Smooth muscle cell of trachea (primary cell): ENCODE measurements at places on chromosomes 6 and 20. TPM values are rescaled to one million over a fixed set of nuclear protein-coding genes. Genes with fewer than 3 reads are reported as not detected.

The BLTP3A gene
- total RNA-seq: 3.2 and 4.5 TPM in 2 replicates

The CST2 gene
- total RNA-seq: not detected in 2 replicates

The RBM38 gene
- total RNA-seq: 7.3 and 13.4 TPM in 2 replicates

The GSTA3 gene
- not detected in 2 replicates for total RNA-seq

The TP53RK gene
- 13.2 and 18.9 TPM in 2 replicates for total RNA-seq

The GABRR1 gene
- not detected in 2 replicates for total RNA-seq

The ARMH2 gene
- total RNA-seq: not detected in 2 replicates

The PPP1R3G gene
- total RNA-seq: 3.3 and 6.8 TPM in 2 replicates

The SLC17A3 gene
- total RNA-seq: not detected in 2 replicates

The PCK1 gene
- total RNA-seq: not detected in 2 replicates

The PGBD1 gene
- total RNA-seq: 7.1 and 9.7 TPM in 2 replicates

The ROS1 gene
- not detected in 2 replicates for total RNA-seq

The LPA gene
- total RNA-seq: not detected in 2 replicates

The SYTL3 gene
- total RNA-seq: 4.9 and 7.4 TPM in 2 replicates

The NFKBIL1 gene
- 23.3 and 41.0 TPM in 2 replicates for total RNA-seq
